ENCODE measurements at places on chromosomes 2 and 18.

- no peak for DNase-seq
Observed at GRCh38 chr2:234027641-234028040, 22.9 kb upstream of the SPP2 start.

- DNase-seq, result no peak
Observed at GRCh38 chr2:43074052-43074451, 152.4 kb downstream of the ZFP36L2 start.

DNA sequence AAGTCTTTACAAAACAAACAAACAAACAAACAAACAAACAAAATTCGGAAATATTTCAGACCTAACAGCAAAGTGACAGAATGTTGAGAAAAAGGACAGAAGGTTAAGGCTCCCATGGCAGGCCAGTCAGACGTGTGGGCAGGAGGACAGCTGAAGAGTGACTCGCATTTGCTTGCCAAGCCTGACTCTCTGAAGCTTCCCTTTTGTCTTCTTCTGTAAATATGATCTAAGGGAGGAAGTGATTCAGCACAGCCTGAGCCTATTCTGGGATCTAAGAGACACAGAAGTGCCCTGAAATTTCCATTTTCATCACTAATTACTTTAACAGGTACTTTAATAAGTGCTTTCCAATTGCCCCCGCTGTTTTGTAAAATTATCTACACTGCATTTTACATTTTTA is 134.0 kb upstream of the LYPD1 start:
- no peak for DNase-seq

- no peak for DNase-seq
Observed at GRCh38 chr18:66124394-66124793, 373.6 kb downstream of the CDH7 start.

DNA sequence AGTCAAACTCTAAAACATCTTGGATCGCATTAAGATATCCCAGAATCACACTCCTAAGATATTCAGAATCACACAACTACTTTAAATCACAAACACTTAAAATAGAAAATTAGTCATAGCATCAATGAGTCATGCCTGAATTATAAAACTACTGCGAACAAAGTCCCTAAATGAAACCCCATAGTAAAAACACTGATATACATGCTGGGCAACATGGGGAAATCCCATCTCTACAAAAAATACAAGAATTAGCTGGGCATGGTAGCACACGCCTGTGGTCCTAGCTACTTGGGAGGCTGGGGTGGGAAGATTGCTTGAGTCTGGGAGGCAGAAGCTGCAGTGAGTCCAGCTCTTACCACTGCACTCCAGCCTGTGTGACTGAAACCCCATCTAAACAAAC is 101.7 kb downstream of the COBLL1 start:
- DNase-seq, result no peak

- DNase-seq, result no peak
Observed at GRCh38 chr2:193240752-193241151, 1046.0 kb upstream of the TMEFF2 start.

DNA sequence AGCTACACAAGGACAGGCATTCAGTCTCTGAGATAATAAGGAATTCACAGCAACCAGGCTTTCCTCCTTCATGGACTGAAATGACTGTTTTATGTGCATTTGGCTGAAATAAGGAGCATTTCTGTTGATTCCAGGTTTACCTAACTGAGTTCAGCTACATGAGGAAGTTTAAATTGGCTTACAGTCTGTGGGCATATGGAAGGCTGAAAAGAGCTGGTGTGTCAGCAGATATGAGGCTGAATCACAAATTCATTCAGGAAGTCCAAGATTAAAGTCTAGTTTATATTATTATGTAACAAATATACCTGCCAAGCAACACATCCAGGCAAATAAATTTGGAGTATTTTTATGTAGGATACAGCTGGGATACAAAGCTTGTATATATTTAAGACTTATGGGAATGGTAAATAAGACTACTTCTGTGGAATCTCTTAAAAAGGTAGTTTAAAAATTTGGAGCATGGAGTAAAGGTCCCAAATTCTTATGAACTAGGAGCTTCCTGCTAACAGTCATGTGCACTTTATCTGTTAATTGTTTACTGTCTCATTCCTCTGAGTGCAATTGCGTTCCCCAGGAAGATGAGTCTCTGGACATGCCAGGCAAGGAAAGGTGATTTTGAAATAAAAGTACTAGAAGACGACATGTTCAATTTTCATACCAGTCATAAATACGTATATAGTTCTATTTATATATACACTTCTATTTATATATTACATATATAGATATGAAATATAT is 53.0 kb downstream of the ZC3H8 start:
- no peak for DNase-seq

DNA sequence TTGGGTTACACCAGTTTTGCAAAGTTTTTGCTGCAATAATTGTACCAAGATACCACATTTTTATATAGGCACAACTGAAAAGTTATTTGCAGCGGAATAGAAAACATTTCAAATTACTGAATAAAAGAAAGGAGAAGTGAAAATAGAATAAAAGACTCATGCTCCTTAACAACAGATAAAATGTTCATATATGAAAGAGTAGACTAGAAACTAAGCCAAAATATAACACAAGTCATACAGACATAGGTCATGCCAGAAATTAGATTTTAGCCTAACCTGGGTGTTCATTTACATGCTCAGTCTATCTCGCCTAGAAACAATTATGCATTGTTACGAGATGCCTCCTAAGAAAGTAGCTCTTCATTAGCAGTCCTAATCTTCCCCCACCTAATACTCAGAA is 16.4 kb upstream of the MAP3K20 start:
- no peak for DNase-seq

DNA sequence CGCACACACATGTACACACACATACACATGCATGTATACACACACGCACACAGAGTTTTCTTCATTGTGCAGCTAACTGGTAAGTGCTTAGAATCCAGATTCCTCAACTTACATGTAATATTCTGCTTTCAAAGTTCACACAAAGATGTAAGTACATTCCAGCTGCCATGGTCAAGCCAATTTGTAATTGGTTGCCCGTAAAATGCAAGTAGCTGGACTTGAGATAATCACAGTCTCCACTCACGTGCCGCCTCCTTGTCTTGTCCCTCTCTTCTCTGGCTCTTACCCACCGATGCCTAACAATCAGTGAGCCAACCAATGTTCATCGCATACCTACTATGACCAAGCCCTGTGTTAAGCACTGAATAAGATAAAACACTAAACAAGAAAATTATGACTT is 77.8 kb downstream of the SOCS6 start:
- no peak for DNase-seq

GRCh38 chr2:64908406-64908805 is 80.8 kb upstream of the SLC1A4 start:
- DNase-seq, result no peak

DNA sequence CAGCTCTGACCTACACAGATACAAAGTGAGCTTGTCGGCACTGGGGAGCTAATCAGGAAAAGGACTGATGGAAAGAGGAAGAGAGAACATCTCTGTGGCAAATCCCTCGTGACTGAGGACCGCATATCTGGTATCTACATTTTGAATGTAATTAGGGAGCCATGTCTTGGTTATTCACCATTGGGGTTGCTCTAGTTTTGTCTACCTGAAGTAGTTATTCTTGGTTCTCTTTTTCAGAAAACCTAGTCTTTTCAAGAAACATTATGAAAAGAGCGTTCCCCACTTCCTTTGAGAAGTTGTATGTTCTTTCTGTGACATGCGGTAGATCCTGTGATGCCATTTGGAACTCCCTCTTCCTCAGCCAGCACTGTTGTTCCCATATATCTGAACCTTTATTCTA is 104.4 kb downstream of the DOCK10 start:
- no peak for DNase-seq

DNA sequence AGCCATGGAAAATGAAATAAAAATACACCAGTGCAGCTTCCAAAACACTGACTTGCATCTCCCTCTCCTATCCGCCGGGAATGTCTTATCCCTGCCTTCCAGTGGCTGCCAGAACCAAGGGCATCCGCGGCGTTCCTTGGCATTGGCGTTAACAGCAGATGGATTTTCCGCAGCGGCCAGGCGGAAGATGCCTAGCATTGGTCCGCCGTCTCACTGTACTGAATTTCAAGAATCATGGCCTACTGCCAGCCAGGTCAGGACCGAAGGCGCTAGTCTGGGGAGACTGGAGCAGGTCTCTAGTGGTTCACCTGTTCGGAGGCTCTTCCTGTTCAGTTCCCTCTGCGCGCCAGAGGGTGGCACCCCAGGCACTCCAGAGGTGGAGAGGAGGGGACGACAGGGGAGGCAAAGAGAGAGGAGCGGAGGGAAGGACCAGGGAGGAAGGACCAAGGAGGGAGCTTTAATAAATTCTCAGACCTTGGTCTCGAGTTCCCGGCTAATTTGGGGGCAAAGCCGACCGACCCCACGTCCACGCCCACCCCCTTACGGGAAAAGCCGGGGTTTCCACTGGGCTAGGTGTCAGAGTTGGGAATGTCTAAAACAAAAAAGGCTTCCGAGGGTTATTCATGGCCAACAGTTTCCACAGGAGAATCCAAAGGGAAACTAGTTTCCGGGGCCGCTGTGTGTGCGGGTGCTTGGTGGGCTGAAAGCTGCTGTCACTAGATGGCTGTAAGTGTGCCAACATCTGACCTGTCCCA is 3.7 kb upstream of the BCL2L11 start:
- peak; percentile 71 for DNase-seq

- DNase-seq, result no peak
Observed at GRCh38 chr18:10442551-10442971, 11.9 kb upstream of the APCDD1 start.

GRCh38 chr18:48356151-48356745 is 52.9 kb downstream of the ZBTB7C start:
- DNase-seq, result no peak

GRCh38 chr2:146417942-146418341 is 1426.9 kb upstream of the ACVR2A start:
- no peak for DNase-seq

DNA sequence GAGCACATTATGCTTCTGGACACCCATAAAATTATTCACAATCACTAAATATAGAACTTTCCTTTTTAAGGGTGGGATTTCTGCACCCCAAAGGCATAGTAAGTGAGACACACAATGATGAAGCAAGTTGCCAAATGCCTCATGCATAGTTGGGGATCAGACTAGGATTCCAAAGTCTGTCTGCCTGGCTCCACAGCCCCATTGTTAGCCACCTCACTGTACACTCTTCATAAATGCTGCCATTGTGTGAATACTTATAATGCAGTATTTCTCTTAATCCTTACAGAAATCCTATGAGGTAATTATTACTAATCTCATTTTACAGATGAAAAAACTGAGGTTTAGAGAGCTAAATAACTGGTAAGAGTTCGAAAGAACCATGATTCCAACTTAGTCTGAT is 738.6 kb downstream of the ERBB4 start:
- DNase-seq, result no peak

- DNase-seq, result no peak
Observed at GRCh38 chr2:88181511-88181910, 11.4 kb downstream of the THNSL2 start.

- no peak for DNase-seq
Observed at GRCh38 chr2:181485638-181485946, 28.4 kb downstream of the ITGA4 start.

DNA sequence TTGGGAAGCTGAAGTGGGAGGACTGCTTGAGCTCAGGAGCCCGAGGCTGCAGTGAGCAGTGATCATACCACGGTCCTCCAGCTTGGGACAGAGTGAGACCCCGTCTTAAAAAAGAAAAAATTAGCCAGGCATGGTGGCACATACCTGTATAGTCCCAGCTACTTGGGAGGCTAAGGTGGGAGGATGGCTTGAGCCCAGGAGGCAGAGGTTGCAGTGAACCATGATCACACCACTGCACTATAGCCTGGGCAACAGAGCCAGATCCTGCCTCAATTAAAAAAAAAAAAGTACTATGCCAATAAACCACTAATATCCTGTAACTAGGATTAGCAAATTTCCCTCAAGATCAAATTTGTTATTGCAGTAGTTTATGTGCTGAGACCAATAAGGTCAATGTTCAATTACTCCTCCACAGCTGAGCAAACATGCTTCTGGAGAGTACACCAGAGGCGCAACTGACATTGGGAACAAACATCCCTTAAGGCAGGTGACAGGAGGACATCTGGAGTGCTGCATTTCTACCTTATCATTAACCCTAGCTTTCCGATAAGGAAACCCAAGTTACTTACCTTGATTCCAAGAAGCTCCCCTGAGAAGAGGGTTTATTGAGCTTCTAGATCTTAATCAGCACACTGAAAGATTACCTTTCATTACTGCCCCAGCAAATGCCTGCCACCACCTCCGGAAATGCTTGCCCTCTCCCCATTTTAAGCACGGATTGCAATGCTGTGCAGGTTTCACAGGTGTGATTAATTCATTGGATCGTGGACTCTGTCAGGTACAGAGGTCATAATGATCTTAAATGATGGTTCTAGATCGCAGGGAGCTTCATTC is 26.2 kb downstream of the MGAT4A start:
- DNase-seq, result no peak

GRCh38 chr18:24319757-24320156 is 77.9 kb downstream of the OSBPL1A start:
- no peak for DNase-seq

GRCh38 chr18:57836557-57836956 is 33.4 kb upstream of the ATP8B1 start:
- DNase-seq, result no peak

GRCh38 chr2:104871649-104871971 is 17.7 kb downstream of the POU3F3 start:
- no peak for DNase-seq

Data from activated naive CD4-positive, alpha-beta T cell treated with anti-CD3 and anti-CD28 coated beads, Interleukin-2, amount 50 U/mL, for 72 hours (primary cell).